ENCODE measurements at places on chromosomes 4 and X.

GRCh38 chr4:17786567-17786966 is 5.1 kb upstream of the FAM184B start:
- DNase-seq: no peak

DNA sequence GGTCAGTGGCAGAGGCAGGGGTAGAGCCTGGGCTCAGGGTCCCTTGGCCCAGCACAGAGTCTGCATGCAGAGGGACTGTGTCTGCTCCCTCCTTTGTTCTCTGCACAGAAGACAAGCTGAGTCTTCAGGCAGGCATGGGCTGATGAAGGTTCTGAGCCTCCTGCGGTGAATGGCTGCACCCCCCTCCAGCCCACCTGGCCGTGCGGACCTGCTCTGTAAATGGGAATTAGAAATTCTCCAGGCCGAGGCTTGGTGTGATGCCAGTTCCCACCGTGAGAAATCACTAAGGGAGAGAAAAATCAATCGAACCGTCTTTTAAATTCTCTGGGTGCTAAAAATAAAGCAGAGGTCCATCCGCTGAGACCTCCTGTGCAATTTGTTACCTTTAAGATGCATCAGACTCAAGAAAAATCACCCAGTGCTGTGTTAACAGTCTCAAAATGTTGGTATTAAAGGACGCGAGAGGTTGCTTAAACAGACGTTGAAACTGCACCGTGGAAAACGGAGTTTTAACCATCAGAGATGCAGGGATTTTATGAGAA is 96.0 kb downstream of the WFS1 start:
- DNase-seq: no peak

GRCh38 chr4:173537613-173538147 is 7.7 kb upstream of the HAND2 start:
- no peak for DNase-seq

GRCh38 chr4:110540581-110540980 is 64.6 kb downstream of the ENPEP start:
- DNase-seq: no peak

DNA sequence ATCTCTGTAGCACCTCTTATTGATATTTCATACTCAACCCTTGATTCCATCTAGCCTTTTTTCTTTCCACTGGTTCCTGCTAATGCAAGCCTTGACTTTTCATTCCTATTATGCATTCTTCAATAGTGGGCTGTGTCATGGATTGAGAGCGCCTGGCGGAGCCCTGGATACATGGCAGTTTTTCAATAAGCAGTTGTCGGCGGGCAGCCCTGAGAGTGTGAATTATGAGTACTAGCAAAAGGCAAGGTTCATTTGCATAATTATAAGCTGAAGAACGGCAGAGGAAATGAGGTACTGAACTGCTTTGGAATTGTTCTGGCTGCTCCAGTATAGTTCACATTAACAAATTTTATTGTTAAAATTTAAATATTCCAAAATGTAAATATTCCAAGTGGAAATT is 339.7 kb upstream of the VCX start:
- DNase-seq: no peak

DNA sequence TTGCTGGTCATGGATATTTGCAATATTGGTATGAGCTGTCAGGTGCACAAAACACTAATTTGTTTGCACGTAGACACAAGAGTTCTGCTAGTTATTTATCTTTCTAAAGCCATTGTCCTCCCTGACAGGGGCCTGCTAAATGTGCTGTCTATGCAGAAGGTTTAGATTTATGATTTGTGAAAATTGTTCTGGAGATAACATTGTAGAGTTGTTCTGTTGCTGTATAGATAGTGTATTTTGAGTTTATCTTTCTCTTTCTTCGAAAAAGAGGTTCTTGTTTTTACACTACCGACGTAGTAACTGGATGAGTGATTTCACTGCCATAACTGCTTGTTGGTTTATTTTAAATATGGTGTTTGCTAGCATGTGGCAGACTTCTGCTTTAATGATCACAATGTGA is 28.5 kb upstream of the FGG start:
- no peak for DNase-seq

GRCh38 chr4:76984127-76984526 is 34.6 kb downstream of the SEPTIN11 start:
- DNase-seq: no peak

GRCh38 chr4:85370400-85371032 is 104.4 kb upstream of the ARHGAP24 start:
- DNase-seq: no peak

DNA sequence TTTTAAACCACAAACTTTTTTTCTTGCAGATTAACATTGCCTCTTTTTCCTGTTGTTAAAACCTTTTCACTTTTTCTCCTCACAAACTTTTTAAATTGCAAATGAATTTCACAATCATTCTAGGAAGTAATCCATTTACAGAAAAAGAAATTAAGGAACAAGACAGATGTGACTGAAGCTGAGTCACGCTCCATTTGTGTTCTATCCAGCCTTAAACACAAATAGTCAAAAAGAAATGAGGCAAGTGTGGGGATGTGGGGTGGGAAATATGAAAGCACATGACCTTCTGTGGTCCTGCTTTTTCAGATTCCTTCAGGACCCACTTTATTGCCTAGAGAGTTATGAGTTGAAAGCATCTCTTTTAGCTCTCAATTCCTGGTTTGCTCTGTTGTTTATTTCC is 197.0 kb downstream of the ADGRL3 start:
- no peak for DNase-seq
